ENCODE measurements at places on chromosomes 5 and 9.

- DNase-seq, result no peak
Observed at GRCh38 chr5:170251462-170251861, 18.7 kb downstream of the C5orf58 start.

GRCh38 chr5:80191991-80192398 lies 63.9 kb downstream of the SERINC5 start:
- peak; percentile 82 for DNase-seq

DNA sequence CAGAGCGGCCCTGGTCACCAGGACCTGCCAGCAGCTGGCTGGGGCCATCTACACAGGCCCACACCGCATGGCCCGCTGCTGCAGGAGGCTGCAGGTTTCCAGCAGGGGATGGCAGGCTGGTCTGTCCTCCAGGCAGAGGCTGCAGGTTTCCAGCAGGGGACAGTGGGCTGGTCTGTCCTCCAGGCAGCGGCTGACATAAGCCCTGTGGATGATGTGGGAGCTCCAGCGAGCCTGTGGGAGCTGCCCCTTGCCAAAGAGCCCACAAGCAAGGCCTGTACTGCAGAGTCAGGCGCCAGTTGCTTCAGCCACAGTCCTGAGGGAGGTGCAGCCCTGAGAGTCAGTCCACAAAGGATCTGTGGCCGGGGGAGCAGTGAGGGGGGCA lies 18.5 kb downstream of the TPPP start:
- peak; percentile 68 for DNase-seq

GRCh38 chr5:91296674-91297143 lies 86.4 kb downstream of the ARRDC3 start:
- DNase-seq, result no peak

DNA sequence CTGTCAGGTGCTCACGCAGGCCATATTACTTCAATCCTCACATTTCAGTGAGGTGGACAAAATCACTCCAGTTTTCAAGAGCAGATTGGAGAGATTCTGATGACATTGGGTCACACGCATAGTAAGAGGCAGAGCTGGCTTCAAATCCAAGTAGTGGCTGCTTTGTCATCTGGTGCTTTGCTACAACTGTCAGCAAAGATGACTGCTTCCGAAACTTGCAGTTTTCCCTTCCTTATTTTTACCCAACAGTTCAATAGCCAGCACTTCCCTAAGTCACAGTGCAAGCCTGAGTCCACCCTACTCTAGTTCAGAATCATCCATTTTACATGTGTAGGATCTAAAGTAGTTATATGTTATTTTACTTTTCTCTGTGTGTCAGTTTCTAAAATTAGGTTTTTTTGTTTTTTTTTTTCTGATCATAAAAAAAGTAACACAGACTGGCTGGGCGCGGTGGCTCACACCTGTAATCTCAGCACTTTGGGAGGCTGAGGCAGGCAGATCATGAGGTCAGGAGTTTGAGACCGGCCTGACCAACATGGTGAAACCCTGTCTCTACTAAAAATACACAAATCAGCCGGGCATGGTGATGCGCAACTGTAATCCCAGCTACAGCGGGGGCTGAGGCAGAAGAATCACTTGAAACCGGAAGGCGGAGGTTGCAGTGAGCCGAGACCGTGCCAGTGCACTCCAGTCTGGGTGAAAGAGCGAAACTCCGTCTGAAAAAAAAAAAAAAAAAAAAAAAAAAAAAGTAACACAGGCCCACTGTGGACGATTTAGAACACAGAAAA lies 49.6 kb downstream of the ANKDD1B start:
- DNase-seq, result no peak

GRCh38 chr5:15026944-15027343 lies 155.4 kb upstream of the ANKH start:
- peak; percentile 88 for DNase-seq

- DNase-seq, result peak; percentile 38
Observed at GRCh38 chr5:138972230-138972629, 97.1 kb upstream of the LRRTM2 start.

DNA sequence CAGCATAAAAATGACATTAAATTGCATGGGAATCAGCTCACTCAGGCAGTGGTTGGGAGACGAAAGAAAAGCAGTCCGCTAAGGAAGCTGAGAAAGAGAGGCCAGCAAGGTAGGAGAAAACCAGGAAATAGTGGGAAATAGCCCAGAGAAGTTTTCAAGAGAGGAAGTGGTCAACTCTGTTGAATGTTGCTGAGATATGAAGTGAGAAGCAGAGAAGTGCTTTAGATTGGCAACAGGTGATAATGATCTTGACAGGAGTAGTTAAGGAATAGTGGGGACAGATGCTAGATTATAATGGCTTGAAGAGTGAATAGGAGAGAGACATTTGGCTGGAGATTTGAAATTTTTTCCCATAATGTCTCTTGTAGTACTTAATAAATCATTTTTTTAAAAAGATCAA lies 30.8 kb downstream of the CNTRL start:
- DNase-seq, result no peak

DNA sequence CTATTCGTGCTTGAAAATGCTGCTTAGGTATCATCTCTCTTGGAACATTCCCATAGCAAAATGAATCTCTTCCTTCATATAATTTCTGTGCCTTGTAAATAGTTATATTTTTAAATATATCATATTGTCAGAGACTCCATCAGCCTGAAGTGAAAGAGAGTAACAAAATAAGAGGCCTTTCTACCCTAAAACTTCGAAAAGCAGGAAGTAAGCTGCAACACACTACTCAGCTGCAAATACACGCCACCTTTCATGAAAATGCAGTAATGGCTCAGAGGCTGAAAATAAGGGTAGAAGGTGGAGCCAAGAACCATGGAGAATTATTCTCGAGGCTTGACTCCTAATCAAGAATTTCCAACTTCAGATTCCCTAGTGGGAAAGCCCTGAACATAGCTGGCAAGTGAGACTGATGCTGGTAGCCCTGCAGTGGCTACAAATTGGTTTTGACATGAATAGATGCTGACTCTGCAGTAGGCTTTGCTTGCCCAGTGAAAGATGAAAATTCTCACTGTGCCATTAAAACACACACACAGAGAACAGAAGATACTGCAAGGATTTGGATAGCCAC lies 30.2 kb upstream of the PTGER4 start:
- no peak for DNase-seq

- DNase-seq, result no peak
Observed at GRCh38 chr5:54514291-54514690, 3.3 kb upstream of the SNX18 start.

- no peak for DNase-seq
Observed at GRCh38 chr9:19947996-19948395, 159.2 kb upstream of the SLC24A2 start.

GRCh38 chr5:152990217-152990616 lies 500.3 kb upstream of the GRIA1 start:
- DNase-seq, result no peak

GRCh38 chr5:157253547-157253946 lies 12.4 kb upstream of the CYFIP2 start:
- peak; percentile 89 for DNase-seq

DNA sequence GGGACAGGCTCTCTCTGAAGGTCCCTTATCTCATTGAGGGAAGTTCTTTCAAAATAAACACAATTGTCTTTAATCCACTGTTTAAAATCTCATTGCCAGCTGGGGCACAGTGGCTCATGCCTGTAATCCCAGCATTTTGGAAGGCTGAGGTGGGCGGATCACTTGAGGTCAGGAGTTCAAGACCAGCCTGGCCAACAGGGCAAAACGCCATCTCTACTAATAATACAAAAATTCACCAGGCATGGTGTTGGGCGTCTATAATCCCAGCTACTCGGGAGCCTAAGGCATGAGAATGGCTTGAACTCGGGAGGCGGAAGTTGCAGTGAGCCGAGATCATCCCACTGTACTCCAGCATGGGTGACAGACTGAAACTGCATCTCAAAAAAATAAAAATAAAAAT lies 8.3 kb upstream of the NDFIP1 start:
- DNase-seq, result no peak

- no peak for DNase-seq
Observed at GRCh38 chr9:118993965-118994364, 375.3 kb downstream of the BRINP1 start.

GRCh38 chr5:87539839-87540238 lies 127.1 kb upstream of the CCNH start:
- no peak for DNase-seq

DNA sequence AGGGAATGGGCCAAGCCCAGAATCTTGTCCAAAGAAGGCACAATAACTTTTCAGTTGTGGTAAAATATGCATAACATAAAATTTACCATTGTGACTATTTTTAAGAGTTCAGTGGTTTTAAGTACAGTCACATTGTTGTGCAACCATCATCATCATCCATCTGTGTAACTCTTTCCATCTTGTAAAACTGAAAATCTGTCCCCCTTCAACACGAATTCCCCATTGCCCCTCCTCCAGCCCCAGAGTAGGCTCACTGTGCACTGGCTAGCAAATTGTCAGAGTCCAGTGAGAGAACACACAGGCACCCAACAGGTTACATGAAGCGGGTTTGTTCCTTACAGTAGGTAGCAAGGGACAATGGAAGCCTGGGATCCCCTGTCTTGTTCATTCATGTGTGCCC lies 13.7 kb downstream of the BARX1 start:
- no peak for DNase-seq

GRCh38 chr5:43037636-43038495 lies 2.3 kb downstream of the ANXA2R start:
- DNase-seq, result peak; percentile 65

DNA sequence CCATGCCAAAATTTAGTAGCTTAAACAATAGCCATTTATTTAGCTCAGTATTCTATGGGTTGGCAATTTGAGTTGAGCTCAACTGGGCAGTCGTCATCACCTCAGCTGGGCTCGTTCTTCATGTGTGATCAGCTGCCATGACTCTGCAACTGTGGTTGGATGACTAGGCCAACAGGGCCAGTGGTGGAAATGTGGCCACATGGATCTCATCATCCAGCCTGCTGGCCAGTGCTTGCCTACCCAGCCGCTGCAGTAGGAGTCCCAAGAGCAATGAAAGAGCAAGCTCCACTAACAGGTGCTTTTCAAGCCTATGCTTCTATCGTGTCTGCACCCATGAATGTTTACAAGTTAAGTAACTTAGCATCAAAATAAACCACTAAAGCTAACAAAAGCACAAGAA lies 158.0 kb downstream of the ATPSCKMT start:
- no peak for DNase-seq

GRCh38 chr5:91495699-91496098 lies 112.6 kb upstream of the ARRDC3 start:
- peak; percentile 56 for DNase-seq

DNA sequence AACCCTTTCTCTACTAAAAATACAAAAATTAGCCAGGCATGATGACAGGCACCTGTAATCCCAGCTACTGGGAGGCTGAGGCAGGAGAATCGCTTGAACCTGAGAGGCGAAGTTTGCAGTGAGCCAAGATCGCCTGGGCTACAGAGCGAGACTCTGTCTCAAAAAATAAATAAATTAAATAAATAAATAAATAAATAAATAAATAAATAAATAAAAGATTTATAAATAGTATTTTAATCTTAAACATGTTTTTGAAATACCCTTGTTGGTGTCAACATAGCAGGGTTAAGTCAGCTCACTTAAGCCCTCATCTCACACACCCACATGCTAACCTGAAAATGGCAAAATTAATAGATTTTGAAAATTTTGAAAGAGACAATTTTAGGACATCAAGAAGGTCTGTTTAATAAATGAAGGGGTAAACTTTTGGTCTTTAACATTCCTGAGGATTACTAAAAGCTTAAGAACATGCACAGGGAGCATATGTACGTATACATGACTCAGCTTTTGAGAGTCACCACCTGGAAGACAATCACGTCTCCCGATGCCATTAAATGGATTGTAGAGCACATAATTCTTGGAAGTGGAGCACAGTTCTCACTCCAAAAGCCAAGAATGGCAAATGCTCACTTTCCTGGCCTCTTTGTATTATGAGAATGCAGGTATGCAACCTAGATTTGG lies 202.5 kb downstream of the GDNF start:
- no peak for DNase-seq

DNA sequence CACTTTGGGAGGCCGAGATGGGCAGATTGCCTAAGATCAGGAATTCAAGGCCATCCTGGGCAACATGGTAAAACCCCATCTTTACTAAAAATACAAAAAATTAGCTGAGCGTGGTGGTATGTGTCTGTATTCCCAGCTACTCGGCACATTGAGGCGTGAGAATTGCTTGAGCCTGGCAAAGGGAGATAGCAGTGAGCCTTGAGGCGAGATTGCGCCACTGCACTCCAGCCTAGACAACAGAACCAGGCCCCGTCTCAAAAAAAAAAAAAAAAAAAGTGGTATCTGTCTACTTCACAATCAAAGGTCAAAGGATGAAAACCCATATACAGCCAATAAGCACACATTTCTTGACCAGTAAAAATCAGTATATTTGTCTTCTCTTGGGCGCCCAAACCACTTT lies 728.5 kb upstream of the ADAMTS16 start:
- DNase-seq, result peak; percentile 71

GRCh38 chr9:23492126-23493002 lies 333.7 kb downstream of the ELAVL2 start:
- DNase-seq, result peak; percentile 51

GRCh38 chr9:104608336-104608735 lies 2.9 kb upstream of the OR13C2 start:
- DNase-seq, result no peak

DNA sequence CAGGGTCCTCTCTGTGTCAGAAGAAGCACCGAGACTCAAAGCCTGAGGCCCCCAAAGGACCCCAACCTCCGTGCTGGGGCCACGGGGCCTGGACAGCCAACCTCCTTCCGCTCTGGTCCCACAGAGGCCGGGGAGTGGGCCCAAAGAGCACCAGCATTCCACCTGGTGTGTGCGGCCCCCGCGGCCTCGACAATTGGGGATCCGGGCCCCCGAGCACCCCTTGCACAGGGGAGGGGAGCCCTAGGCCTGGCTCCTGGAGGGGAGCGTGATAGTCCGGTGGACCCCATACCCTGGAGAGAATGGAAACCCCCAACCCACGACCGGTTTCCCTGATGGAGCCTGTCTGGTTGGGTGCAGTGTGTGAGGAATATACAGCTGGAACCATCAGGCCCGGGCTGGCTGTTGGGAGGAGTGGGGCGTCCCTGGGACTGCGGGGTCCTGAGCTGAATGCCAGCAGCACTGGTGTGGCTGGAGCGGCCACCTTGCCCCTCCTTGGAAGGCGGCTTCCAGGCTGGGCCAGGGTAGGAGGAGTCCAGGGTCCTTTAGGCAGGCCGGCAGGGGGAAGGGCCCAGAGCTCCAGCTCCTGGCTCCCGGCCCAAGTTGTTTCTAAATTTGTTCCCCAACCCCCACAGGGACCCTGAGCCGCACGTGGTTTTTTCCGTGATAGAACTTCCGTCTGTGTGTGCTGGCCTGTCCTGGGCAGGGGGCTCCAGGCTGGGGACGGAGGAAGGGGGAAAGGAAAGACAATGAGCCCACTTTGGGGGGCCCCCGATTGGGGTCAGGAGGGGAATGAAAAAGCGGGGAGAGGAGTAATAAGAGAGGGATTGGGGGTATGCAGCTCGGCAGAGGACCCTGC lies 825 bp upstream of the TOR4A start:
- DNase-seq, result peak; percentile 84

- no peak for DNase-seq
Observed at GRCh38 chr5:103010168-103010567, 109.8 kb downstream of the GIN1 start.

DNA sequence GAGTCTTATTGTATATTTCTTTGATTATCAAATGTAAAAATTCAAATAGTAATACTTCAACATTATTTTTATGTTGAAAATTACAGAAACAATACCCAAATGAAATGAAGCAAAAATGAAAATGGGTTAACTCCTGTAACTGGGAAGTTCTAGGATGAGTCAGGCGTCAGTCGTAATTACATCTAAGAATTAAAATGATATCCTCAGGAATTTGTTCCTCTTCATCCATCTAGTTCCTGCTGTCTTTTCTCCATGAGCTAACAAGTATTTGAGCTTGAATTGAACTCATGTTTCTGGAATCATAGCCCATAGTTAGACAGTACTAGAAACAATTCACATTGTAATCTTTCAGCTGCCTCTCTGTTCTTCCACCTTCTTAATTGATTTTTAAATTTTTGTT lies 568.3 kb upstream of the TLE4 start:
- no peak for DNase-seq

Measured in endodermal cell (in vitro differentiated cells).